ENCODE measurements at places on chromosomes 2 and 18.
A peak's percentile ranks its signal among the peaks of the same experiment; 100 is the strongest.

GRCh38 chr2:205682239-205682970, at the start of gene NRP2:
Gene NRP2 (plus strand): TSS chr2:205682501. CDS start chr2:205683291, 790 bp downstream.
- DNase-seq = peak; percentile 37

GRCh38 chr2:169221745-169222369, 140.5 kb downstream of the LRP2 start:
- no peak for DNase-seq

GRCh38 chr2:241945311-241945710, 75.8 kb downstream of the RTP5 start:
- DNase-seq = no peak

- no peak for DNase-seq
These were observed 674.5 kb downstream of the KCNJ3 start for GRCh38 chr2:155372969-155373368.

- DNase-seq = no peak
These were observed 132.8 kb downstream of the ACOXL start for GRCh38 chr2:110865188-110865587.

DNA sequence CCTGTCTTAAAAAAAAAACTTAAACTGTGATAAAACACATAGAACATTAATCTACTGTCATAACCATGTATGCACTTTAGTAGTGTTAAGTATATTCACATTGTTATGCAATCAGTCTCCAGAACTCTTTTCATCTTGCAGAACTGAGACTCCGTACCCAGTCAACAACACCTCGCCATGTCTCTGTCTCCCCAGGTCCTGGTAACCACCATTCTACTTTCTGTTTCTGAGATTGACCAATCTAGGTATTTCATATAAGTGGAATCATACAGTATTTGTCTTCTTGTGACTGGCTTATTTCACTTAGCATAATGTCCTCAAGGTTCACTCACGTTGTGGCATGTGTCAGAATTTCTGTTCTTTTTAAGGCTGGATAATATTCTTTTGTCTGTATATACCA, 290.8 kb upstream of the CXCR4 start:
- DNase-seq = no peak

- no peak for DNase-seq
These were observed 97.0 kb downstream of the CDH2 start for GRCh38 chr18:28079883-28080282.

DNA sequence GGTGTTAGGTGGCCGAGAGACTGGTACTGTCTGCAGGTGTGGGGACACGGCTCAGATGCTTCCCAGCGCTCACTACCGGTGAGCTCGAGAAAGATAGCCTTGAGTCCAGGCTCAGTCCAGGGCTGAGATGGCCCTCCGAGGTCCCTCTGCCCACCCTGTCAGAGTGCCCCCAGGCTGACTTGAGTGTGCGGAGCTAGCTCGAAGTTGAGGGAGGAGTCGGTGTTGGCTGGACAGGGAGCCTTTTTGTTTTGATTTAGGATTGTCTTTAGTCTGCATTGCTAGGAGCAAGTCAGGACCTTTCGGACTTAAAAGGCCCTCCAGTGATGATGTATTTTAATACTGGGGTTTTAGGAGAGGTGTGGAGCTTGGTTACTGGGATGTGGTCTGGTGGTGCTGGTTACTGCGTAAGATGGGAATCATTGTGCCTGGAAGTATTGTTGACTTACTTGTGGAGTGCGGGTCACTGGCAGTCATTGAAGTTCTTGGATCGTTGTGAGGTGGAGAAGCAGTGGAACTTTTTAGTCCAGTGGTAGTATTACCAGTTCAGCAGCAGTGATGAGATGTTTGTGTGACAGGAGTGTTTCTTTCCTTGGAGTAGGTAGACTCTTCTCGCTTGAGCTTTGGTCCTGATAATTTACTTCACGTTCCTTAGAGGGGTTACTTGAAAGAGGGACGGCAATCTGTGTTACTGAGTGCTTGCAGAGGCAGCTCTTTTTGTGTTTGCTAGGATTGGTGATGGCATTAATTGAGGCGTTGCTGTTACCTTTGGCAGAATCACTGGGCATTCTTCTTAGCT, 633 bp downstream of the KIAA1328 start:
- no peak for DNase-seq

DNA sequence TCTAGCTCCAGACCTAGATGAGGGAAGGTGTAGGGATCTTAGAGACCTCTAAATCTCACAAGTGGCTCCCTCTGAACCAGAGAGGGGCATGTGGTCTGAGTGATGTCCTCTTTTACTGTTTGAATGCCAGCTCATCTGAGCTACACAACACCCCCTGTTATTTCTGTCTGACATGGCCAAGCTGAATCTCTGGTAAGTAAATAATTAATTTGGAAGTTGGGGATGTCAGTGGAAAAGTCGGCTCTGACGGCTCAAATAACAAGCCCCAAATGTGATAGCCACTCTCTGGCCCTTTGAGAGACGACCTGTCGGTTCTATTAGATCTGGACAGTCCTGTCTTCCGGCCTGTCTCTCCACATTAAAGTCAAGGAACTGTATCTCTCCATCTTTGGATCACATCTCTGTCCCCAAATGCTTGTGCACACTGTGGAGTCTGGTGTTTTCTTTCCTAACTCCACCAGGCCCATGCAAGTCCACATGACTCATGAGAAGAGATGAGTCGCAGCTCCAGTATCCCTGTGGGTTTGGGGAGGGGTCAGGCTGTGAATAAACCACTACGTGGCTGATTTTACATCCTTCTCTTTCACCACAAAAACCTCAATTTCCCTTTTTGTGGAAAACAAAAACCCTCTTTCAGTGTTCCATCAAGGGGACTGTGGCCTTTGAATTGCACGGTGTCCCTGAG, 52.5 kb downstream of the SETBP1 start:
- DNase-seq = no peak

DNA sequence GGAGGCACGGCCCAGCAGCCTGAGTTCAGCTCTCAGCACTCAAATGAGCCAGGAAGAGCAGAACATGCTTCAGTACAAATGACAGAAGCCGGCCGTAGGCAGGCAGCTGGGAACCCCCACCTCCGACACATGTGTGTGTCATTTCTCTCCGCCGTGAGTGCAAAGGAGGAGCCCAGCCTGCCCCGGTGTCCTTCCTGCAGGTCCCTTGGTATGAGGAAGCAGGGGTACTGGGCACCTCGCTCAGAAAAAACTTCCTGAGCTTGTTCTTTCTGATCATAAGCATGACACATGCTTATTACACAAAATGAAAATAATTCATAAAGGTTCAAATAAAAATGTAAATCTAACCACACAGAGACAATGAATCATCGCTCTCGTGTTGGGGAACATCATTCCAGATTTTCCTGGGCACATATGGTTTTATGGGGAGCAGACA, 35.3 kb downstream of the KCNF1 start:
- no peak for DNase-seq

GRCh38 chr2:96554293-96555145, 18.0 kb downstream of the ARID5A start:
- peak; percentile 71 for DNase-seq

DNA sequence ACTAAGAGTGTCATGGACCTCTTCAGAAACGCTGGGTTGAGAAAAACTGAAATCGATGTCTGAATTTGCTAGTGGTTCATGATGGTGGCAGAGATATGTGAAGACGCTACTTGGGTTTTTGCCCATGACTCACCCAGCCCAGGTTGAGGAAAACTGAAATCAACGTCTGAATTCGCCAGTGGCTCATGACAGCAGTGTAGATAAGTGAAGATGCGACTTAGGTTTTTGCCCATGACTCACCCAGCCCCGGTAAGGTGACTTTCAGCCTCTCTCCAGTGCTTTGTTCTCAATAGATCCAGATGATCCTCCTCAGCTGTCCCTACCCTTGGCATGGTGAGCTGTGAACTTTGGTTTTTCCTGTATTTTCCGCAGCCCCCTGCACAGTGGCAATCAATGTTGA, 105.3 kb upstream of the SIX3 start:
- no peak for DNase-seq

GRCh38 chr18:38368246-38368645, 802.6 kb upstream of the CELF4 start:
- DNase-seq = no peak

- no peak for DNase-seq
These were observed 843.2 kb upstream of the FANCL start for GRCh38 chr2:59084326-59084725.

- no peak for DNase-seq
These were observed 76.4 kb upstream of the PARD3B start for GRCh38 chr2:204468746-204469429.

GRCh38 chr2:197308585-197308984, 2.0 kb downstream of the ANKRD44 start:
- DNase-seq = no peak

GRCh38 chr2:231542136-231542535, 11.9 kb upstream of the NMUR1 start:
- DNase-seq = no peak

- no peak for DNase-seq
These were observed 84.6 kb downstream of the MYL12B start for GRCh38 chr18:3346487-3346886.

- DNase-seq = no peak
These were observed 182.5 kb downstream of the PRKCE start for GRCh38 chr2:45833968-45834344.

GRCh38 chr2:223538920-223539440, 63.2 kb downstream of the SCG2 start:
- no peak for DNase-seq

DNA sequence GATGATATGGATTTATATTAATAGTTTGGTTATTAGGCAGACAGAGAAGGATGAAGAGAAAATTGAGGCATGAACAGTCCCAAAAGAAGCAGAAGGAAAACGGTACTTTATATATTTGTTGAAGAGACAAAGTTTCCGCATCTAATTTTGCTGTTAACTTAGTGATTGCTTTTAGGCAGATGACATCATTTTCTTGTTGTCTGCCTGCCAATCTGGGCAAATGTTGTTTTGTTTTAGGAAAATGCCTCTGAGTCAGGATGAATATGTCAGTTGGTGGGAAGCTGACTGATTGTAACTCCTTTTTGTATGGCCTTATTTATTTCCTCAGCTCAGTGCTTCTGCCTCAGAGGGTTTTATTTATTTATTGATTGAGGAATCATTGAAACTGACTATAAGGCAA, 52.5 kb upstream of the CAVIN2 start:
- no peak for DNase-seq

- DNase-seq = no peak
These were observed 45.8 kb downstream of the TSHZ1 start for GRCh38 chr18:75256376-75256775.

- no peak for DNase-seq
These were observed 65.3 kb upstream of the EPB41L5 start for GRCh38 chr2:119947535-119947934.

DNA sequence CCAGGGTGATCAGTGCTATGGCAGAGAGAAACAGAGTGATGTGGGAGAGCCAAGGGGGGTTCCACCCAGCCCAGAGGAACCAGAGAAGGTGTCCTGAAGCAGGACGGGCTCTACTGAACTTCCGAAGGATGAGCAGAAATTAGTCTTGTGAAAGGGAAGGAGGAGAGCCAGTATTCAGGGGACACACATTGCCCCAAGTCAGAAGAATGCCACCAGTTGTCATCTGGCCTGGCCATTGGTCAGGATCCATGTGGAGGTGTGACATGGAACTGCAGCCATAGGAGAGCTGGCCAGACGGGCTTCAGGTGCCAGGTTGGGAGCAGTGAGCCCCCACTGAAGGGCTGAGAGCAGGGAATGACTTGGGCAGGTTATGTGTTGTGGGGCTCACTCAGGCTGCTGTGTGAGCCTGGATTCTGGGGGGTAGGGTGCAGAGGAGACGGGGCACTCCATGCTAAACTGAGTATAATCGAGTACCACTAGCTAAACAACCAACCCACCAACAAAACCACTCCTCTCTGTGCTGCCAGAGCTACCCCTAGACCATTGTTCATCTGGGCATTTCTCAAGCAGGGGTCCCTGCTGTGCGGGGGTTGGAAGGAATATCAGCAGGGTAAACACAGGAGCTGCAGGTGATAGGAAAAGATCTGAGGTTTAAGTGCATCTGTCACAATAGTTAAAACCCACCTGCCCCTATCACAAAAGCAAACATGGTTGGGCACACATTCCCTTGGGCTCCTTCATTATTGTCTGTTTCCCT, 25.3 kb downstream of the MARCO start:
- DNase-seq = no peak

DNA sequence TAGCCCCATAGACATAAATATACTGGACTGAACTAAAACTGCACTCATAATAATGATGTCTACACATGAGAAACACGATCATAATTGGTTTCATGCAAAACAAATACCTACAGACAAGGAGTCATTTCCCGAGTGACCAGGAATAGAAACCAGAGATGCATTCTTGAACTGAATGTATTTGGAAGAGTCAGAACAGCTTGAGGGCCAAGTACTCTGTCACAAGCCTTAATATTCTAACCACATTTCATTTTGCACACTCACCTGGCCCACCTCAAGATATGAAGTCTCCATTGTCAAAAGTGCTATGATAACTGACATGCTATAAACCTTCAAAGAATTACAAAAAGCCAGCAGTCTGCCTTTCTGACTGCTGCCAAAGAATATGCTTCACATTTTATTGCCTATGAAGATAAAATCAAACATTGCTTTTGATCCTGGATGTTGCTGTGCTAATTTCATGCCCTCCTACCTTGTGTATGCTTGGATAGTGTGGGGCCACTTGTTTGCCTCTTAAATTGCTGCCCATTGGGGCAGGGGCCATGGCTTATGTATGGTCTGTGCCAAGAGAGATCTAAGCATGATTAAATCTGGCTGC, 18.9 kb upstream of the ASAP2 start:
- DNase-seq = no peak

DNA sequence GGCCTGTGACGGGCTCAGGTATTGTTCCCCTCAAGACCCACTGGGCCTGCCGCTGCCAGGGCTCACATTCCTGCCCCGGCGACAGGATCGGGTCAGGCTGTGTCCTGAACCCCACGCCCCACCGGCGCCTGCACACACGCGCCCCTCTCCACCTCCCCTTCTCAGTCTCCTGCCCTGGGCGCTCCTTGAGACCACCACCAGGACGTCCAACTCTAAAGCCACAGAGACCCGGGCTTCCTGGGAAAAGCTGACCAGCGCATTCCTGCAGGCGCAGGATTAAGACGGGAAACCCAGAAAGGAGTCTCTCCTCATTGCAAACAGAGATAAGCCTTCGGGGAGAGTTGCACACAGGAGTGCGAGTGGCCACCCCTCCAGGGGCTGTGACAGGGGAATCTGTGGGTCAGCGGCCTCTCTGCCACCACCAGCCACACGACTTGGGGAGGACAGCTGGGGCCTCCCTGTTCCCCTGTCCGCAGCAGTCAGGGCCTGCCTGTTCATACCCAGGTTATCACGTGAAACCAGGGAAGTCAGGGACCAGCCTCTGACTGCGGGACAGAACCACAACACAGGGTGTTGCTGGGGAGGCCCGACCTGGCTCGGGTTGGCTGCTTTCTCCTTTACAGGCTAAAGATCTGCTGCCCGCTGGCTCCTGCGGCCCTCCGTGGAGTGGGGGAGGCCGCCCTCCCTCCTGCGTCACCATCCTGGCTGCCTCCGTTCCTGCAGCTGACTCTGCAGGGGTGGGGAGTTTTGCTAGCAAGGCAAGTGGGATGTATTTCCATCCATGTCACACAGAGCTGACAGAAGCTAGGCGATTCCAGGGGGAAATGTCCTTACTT, 88.8 kb downstream of the ZCCHC2 start:
- no peak for DNase-seq

DNA sequence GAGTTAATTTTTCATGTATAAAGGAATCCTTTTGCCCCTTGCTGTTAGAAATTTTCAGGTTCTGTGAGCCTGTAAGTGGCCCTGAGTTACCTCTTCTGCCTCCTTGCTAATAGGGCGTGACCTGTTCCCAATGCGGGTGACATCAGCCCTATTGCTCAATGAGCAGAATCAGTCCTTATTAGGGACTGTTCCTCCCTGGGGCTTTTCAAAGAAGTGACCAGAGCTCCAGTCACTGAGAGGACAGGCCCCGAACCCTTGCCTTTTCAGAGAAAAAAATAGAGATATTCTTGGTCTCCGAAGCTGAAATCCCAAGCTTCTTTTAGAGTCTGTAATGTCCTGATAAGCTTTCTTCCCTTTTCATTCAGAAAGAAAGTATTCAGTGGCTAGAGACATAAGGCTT, 8.2 kb upstream of the APOB start:
- no peak for DNase-seq

All from activated CD4-positive, alpha-beta T cell treated with anti-CD3 and anti-CD28 coated beads, Interleukin-2, amount 50 U/mL, for 1 hour (primary cell).